AG04449 (cell line): ENCODE measurements at places on chromosomes 5 and 9.

DNA sequence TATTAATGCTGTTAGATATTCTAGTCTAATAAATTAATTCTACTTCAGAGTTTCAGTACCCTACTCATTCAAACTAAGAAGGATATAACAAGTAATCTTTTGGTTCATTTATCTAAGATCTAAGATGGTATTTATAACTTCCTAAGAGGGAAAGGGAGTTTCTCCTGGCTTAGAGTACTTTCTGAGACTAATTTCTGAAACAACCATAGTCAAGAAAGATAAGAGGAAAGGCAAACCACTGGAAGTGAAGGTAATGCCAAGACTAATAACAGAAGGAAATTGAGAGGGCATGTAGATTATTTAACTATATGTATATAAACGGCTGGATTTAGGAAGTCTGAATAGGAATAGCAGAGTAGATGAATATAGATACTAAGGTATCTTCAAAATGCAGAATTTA, 112.4 kb upstream of the ACOT12 start:
- no peak for DNase-seq

GRCh38 chr5:57938174-57938557, 455.6 kb upstream of the ACTBL2 start:
- DNase-seq = no peak

DNA sequence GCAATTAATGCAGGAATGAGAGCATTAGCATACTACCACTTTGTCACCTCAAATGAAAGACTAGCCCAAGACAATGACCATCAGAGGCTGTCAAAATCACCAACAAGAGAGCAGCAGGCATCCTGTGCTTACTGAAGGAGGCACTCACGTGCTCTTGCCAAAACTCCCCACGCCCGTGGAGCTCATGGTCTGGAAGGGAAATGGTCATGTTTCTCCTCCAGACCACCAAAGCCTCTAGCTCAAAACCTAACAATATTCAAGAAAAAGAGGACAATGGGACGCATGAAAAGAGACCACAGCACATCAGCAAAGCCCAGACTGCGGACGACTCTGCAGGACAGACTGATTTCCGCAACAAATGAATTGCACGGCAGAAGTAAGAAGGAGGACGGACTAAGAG, 12.8 kb downstream of the AKNA start:
- DNase-seq = no peak

- peak; percentile 44 for DNase-seq
Observed at GRCh38 chr5:5270958-5271785, 131.0 kb downstream of the ADAMTS16 start.

DNA sequence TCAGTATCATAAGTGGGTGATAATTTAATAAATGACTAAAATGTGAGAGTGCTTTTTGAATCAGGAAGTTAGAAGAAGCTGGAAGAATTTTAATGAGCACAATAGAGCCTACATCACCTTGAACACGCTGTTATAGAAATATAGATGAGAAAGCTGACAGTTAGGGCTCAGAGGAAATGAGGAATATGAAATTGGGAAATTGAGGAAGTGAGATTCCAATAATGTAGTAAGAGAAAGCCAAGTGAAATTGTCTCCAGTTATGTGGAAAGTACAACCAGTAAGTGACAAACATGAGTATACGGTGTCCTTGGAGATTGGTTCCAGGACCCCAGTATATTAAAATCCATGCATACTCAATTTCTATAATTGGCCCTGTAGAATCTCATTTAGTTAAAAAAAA, 235.9 kb upstream of the FAM174A start:
- DNase-seq = no peak

GRCh38 chr5:11905206-11905605, 960 bp upstream of the CTNND2 start:
- no peak for DNase-seq

GRCh38 chr5:82610686-82611085, 332.5 kb upstream of the RPS23 start:
- no peak for DNase-seq

- no peak for DNase-seq
Observed at GRCh38 chr5:39570403-39571027, 145.7 kb upstream of the DAB2 start.

GRCh38 chr9:135887021-135887507, 20.3 kb downstream of the CAMSAP1 start:
- DNase-seq = no peak

GRCh38 chr5:172680921-172681320, 39.9 kb downstream of the NEURL1B start:
- no peak for DNase-seq

DNA sequence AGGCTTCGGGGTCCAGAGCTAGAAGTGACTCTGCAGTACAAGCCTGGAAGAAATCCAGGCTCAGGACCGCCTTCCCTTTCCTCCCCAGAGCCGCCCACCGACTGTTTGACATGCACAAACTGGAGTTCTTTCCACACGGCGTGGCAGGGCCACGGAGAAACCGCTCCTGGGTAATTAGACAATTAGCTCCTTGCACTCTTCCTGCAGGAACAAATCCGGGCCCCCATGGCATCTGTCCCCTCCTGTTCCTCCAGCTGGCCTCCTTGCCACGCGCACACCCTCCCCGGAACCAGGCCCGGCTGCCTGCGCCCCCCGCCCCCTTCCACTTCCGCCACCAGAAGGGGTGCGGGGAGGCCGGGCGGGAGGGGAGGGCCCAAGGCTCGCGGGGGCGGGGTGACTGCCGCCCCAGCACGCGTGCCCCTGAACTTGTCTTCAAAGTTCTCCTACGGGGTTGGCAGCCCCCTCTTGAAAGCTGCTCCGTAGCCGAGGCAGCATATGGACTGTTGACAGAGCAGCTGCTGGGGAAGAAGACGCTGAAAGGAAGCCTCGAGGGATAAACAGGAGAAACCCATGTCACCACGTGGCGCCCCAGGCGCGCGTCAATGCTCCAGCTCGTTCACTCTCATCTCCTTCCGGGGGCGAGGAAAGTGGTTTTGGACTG, 74.3 kb downstream of the SEC61B start:
- DNase-seq = no peak

GRCh38 chr9:123821619-123822018, 108.3 kb downstream of the DENND1A start:
- no peak for DNase-seq

DNA sequence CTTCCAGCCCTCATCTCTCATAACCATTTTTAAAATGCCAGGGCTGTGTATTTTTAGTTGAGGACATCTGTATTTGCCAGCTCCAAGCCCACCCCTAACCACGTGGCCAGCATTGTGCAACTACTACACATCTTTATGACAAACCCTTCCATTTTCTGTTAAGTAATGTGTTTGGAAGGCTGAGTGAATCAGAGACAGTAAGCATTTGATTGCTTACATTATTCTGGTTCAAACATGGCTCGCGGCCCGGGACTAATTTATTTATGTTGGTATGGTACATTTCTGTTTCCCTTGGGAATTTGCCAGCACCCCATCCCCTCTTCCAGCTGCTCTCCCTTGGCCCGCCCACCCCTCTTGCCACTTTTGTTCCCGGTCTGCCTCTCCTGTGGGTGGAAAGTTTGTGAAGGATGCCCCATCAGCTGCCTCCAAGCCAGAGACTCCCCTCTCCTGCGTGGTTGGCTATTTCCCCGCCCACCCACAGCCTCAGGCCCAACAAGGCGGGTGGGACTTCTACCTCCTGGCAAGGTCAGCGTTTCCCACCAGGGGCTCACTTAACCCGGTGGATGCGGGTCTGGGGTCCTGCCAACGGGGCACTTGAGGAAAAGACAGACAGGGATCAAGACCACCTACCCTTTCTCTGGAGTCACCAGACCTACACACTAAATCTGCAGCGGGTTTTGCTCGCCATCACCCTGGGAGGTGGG, 162.2 kb downstream of the HSD17B3 start:
- DNase-seq = peak; percentile 79

GRCh38 chr5:67770431-67771025, 445.0 kb upstream of the PIK3R1 start:
- DNase-seq = no peak

DNA sequence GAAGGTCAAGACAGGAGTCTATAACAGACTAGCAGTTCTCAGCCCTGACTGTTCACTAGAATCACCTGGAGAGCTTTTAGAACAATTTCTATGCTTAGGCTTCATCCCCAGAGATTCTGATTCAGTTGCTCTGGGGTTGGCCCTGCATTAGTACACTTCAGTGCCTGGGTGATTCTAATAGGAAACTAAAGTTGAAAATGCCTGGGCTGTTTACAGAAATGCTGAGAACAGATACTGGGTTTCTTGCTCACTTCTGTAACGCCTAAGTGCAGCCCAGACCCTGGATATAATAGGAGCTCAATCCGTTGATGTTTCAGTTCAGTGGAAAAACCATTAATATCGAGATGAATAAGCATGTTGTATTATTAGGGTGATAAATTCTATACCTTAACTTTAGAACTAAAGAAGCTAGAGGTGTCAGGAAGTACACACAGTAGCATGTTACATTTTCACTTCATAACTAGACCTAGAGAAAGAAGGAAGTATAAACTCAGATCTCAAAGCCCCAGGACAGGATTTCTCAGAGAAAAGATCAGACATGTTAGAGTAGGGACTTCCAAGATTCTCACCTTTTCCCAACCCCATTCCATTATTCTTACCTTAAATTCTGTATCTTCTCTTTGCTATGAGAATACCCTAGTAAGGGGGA, 20.4 kb downstream of the HAVCR2 start:
- no peak for DNase-seq

DNA sequence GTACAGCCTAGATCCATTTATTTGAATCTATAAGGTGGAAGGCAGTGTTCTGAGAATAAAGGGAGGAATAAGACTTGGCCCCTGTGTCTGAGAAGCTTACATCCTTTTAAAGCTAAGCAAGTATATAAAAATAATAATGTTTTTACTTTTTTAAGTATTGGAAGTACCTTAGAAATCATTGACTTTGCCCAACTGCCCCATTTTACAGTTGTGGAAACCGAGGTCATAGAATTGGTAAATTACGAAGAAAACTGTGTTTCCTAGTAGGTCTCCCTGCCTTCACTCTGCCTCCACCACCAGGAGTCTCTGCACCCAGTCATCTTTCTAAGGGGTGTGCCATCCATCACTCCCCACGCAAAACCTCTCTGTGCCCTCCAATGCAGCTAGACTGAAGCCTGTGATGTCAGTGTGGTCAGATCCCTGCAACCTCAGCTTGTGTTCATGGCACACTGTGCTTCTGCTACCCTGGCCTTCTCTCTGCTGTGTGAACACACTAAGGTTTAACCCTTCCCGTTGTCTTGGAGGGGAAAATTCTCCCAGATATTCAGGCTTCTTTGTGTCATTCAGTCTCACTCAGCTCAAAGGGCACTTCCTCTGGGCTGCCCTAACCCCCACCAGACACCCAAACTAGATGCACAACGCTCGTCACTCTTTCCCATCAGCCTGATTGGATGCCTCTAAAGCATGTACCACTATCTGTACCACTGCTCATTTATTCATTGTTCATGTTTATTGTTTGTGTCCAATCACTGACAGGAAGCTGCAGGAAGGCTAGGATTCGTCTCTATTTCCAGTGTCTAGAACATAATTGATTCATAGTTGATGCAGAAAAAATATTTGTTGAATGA, 18.2 kb downstream of the ADRB2 start:
- DNase-seq = no peak

GRCh38 chr5:6730807-6731206, 17.6 kb downstream of the TENT4A start:
- DNase-seq = no peak

DNA sequence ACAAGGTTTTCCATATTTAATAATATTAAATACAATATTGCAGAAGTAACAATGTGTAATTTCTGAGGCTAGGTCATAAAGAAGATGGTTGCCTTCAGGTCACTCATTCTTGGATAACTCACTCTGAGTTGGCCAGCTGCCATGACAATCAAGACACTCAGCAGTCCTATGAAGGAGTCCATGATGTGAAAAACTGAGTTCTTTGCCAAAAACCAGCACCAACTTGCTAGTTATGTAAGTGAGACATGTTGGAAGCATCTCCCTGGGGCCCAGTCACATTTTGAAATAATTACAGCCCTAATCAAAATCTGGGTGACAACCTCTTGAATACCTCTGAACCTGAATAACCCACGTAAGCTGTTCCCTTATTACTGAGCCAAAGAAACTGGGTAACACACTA, 453.2 kb downstream of the CDH18 start:
- DNase-seq = no peak

GRCh38 chr9:33051144-33051543, 25.3 kb downstream of the SMU1 start:
- DNase-seq = no peak

- DNase-seq = no peak
Observed at GRCh38 chr5:65913519-65913918, 12.9 kb upstream of the ERBIN start.

DNA sequence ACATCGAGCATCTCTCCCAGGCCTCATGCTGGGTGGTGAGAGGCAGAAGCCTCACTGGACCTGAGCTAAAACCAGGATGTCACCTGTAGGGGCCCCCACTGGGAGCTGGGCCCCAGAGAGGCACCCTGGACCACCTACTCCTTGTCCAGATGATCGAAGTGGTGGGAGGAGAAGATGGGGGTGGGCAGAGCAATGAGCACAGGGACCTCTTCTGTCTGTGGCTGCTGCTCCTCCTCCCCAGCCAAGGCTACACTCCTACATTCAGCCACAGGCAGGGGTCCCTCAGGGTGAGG, 227.5 kb downstream of the CACNA1B start:
- no peak for DNase-seq

DNA sequence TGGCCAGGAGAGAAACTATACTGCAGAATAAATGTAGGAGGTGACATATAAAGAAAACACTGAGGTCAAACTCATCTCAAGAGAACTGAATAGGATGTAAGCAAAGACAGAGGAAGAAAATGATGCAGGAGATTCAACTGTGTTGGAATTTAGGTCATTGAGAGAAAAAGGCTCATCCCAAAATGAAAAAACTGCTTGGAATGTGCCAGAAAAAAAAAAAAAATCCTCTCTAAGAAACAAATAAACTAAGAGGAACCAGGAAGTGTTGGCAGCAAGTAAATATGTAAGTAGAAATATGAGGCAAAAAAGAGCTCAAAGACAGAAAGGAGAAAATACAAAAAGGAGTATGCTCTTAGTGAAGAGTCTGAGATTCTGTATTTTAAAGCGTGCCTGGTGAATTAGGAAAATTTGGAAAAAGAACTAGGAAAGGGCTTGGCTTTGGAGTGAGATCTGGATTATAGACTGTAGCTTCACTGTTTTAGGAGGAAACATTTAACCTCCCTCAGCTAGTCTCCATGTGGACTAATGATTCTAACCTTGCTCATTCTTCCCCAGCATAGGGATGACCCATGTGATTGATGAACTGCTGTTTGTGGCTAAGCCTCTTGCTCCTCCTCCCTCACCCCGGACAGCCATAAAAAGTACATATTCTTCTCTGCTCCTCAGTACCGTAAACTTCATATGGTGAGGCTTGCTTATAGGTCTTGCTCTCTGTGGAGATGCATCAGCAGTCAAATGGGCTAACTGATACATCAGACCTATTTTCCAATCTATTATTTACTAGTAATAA, 185.6 kb upstream of the POU5F2 start:
- no peak for DNase-seq

DNA sequence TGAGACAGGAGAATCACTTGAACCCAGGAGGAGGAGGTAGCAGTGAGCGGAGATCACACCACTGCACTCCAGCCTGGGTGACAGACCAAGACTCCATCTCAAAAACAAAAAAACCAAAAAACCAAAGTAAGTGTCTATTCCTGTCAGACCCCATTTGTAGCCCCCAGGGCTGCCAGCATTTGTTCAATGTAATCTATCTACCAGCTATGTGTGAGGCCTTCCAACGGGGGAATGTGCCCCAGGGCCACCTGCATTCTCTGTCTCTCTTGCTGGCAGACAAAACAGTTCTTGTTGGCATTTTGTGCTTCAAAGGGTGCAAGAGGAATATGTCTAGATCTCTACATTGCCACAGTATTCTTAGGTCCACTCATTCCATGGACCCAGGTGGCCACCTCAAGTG, 34.1 kb downstream of the CD14 start:
- DNase-seq = no peak
